ENCODE measurements at places on chromosomes 6 and 20.
A peak's percentile ranks its signal among the peaks of the same experiment; 100 is the strongest.

GRCh38 chr20:33539129-33539528, 49.2 kb downstream of the CBFA2T2 start:
- no peak for DNase-seq

DNA sequence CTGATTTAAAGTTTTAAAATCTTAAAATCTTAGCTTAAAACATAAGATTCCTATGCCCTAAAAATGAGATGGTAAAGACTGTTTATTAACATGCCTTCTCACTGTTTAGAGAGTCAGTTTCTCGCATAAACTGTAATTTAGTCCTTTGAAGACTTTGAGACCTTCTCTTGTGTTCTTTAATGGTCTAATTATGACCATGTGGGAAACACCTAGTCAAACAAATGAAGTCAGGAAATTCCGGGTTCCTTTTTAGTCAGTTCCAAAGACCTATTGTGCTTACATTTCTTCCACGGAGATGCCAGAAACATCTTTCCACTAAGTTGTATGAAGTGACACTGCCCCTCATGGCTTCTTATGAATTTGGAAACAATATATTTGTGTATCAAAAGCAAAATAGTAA, 64.2 kb upstream of the KIF25 start:
- DNase-seq, result no peak

GRCh38 chr20:19757487-19758132, 448 bp upstream of the RIN2 start:
- DNase-seq, result peak; percentile 94

- DNase-seq, result peak; percentile 91
Measured at GRCh38 chr6:30325873-30326525, 728 bp upstream of the TRIM39 start.

- no peak for DNase-seq
Measured at GRCh38 chr20:34090645-34091044, 21.4 kb downstream of the EIF2S2 start.

- DNase-seq, result no peak
Measured at GRCh38 chr20:40860487-40860902, 168.1 kb upstream of the TOP1 start.

GRCh38 chr6:116404696-116405095, 33.9 kb downstream of the DSE start:
- DNase-seq, result no peak

DNA sequence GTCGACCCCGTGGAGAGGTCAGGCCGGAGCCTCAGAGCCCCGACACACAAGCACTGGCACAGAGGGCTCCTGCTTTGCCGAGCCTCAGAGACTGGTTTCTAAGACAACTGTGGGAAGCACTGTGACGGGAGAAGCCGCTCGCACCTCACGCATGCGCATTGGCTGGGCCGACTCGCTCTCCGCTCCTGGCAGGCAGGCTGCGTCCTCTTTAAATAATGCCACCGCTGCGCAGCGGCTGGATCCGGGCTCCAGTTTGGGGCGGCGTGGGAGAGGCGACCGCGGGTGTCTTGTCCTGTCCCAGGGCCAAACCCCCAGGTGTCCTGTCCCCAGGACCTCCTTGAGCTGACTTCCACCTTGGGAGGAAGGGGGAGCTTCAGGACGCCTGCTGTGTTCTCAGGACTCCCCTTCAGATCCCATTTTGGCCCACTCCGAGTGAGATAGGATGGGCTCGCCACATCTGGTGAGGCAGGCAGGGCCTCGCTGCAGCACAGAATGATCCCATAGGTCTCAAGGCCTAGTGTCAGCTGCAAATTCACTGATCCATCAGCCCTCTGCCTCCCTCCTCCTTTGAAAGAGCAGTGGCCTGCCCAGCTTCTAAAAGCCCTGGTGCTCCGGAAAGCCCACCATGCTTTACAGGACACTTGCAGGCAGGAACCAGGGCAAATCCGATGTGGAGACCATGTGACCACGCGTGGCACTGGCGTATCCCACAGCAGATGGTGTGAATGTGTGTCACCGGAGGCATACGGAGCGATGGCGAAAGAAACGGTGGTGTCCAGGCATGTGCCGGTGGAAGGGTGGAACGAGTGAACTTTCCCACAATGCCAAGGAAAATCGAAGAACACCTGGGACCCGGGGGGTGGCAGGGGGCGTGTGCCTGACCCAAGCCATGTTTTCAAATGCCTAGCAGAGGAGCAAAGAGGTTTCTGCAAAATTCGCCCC, 169.3 kb upstream of the ZNF337 start:
- peak; percentile 86 for DNase-seq

DNA sequence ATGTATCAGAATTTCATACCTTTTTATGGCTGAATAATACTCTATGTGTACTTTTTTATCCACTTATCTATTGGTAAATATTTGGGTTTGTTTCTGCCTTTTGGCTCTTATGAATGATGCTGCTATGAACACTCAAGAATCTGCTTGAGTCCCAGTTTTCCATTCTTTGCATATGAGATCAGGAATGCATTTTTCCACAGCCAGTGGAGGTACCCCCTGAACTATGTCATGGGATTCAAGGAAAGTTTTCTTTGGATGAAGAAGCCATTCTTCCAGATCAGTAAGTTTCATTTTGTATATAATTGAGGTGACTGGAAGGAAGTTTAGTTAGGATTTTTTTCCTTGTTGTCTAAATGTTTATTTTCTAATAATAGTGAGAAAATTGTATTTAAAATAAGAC, 40.9 kb downstream of the NKX2-4 start:
- no peak for DNase-seq
